ENCODE measurements at places on chromosomes 5 and 9. TPM values are rescaled to one million over a fixed set of nuclear protein-coding genes. Genes with fewer than 3 reads are reported as not detected.

The C5 gene
- 15.6 TPM for polyA plus RNA-seq

The GRM6 gene
- polyA plus RNA-seq, result 0.37 TPM

The C9orf153 gene
- 0.54 TPM for polyA plus RNA-seq

The RNF183 gene
- 7.1 TPM for polyA plus RNA-seq

The SH3RF2 gene
- 3.9 TPM for polyA plus RNA-seq

- DNase-seq, result no peak
Observed at GRCh38 chr5:81768935-81769452, 18.1 kb upstream of the SSBP2 start.
